Vagina (tissue), 2 donors: ENCODE measurements at places on chromosomes 16 and 17.

DNA sequence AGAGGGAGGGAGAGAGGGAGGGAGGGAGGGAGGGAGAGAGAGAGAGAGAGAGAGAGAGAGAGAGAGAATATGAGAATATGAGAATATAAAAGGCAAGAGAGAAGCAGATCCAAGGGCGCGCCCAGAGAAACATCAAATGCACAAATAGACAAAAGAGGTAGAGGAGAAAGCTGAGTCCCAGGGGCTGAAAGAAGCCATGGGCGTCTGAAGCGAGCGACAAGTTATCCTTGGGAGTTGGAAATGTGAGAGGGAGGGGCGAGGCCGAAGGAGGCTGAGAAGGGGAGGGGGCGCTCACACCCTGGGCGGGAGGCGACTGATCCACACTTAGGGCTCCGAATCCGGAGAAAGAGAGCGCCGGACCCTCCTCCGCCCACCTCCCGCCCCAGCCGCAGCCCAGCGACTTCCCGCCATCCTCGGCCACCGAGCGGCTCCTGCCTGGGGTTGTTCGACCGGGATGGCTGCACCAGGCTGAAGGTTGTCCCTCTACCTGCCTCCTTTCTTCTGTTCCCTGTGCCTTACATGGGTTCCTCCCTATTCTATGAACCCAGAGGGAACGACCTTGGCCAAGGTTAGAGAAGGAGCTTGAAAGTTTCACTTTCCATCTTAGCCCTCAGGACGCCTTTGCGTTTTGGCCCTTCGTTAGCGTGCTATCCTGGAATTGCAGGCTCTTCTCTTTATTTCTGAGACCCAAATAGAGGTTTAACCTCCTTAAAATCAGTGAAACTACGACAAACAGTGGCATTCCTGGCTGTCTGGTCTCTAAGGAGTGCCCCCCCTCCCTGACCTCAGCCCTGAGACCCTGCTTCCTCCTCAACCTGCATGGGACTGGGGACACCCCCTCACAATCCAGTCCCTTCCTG, 21.2 kb upstream of the HOXB9 start:
- no peak for DNase-seq

- DNase-seq = no peak
These were observed 3.1 kb downstream of the EPX start for GRCh38 chr17:58195518-58196123.

DNA sequence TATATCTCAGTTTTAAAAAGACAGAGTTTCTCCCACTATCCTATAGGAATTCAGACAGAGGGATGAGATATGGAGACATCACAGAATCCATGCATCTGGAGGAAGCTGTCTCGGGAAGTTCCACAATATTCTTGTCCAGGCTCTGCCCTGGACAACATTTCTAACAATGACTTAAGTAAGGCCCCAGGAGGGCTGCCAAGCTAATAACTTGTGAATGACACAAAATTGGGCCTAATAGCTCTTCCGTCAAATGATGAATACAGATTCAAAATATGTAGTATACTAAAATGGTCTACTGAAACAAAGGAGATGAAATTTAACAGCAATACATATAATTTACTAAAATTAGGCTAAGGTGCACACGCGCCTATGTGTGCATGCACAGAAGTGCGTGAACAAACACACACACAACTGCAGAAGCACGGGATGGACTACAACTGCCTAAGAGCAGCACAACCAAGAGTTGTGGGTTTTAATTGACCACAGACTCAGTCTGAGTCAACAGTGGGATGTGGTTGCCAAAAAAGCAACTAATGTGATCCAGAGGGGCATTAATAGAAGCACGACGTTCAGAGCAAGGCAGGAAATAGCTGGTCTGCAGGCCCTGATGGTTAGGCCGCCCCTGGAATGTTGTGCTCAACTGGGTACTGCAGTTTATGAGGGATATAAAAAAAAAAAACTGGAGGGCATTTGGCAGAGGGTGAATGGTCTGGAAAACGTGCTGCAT, 26.3 kb upstream of the HS3ST2 start:
- no peak for DNase-seq

DNA sequence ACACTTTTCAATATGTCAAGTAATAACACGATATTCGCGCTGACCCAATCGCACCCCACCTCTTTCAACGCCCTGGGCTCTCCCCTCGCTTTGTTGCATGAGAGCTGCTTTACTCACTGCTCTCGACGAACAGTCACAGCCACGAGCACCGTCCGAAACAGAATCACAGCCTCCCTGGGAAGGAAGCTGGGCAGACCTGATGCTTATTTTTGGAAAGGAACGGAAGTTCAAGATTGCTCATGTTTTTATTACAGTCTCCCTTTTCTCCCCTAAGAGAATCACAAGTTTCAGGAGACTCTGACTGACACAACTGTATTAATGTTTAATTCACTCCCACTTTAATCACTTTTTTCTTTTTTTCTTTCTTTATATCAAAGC, 67.8 kb downstream of the ANKRD11 start:
- DNase-seq = no peak

DNA sequence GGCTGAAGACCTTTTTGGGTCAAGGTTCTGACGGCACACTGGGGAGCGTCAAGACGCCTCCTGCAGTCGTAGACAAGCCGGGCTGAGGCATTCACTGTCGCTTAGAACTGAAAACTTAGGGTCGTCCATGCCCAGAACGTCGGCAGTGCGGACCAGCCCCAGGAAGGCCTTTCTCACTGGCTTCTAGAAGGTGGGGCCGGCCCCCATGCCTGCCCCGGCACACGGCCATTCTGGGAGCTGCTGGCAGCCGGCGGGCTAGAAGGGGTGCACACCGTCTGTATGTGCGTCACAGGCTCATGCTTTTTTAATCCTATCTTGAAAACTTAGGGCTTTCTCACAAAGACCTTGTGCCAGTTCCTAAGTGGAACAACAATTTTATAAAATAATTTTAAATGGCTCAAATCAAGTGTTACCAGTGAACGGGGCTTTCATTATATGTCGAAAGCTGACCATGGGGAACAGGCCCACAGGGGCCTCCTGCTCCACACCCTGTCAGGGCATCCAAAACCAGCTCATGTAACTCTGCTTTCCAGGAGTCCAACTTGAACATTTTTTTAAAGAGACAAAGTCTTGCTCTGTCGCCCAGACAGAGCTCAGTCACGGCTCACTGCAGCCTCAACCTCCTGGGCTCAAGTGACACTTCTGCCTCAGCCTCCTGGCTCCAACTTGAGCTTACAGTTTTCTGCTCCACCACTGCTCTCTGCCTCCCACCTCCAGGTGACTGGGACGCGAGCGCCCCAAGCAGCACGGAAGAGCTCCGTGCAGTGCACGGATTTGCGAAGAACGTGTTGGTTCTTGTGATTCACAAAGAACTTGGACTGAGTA, 111.2 kb downstream of the ANKRD11 start:
- DNase-seq = no peak

DNA sequence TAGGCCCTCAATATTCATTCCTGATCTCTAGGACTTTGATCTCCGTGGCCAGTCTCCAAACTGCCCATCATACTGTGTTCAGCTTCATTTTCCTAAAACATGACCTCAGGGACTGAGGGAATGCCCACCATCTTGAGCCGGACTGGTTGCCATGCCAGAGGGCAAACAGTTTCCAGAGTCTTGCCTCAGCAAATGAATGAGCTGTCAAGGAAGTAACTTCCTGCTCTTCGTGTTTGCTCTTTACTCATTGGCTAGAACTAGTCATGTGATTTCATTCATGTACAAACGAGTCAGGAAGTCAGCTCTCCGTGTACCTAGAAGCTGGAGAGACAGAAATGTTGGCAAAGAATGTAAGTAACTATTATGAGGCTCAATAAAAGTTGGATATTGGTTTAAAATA, 50.2 kb downstream of the ANKFN1 start:
- DNase-seq = no peak

DNA sequence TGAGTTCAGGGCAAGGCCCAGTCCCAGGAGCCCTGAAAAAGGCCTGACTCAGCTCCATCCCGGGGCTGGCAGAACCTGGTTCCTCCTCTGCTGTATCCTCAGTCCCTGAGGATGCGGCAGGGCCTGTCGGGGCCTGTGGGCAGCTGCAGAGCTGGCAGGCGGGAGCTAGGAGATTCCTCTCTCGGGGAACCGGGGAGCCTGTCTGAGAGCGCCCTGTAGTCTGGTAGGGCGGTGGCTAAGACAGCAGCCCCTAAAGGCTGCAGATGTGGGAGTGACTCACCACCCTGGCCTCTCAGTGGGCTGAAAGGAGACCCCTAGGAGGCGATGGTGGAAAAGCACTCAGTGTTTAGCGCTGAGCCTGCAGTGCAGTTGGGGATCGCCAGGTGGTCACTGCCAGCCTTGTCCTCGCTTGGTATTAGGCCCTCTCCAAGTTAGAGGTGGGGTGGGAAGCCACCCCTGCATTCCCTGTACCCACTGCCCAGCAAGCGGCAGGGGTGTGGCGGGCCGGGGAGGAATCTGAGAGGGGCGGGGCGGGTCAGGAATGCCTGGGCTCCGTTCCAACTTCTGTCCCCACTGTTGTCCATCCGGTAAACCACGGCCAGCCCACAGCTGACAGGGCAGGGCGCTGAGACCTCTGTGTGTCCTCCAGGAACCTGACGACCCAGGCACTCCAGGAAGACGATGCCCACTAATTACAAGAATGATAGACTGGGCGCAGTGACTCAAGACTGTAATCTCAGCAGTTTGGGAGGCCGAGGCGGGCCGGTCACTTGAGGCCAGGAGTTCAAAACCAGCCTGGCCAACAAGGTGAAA, 29.5 kb upstream of the CDH1 start:
- no peak for DNase-seq

GRCh38 chr16:56195151-56195550, 3.9 kb downstream of the GNAO1 start:
- no peak for DNase-seq

GRCh38 chr16:84806256-84806889, 13.4 kb upstream of the CRISPLD2 start:
- DNase-seq = no peak

GRCh38 chr16:84919708-84920107, 91.6 kb downstream of the ZDHHC7 start:
- DNase-seq = no peak

GRCh38 chr16:88764913-88765349, 20.1 kb downstream of the PIEZO1 start:
- DNase-seq = no peak
